A549 treated with Hydrocortisone at 1 μM for 4 hours (cell line): ENCODE measurements at places on chromosomes 1 and 21. TPM values are rescaled to one million over a fixed set of nuclear protein-coding genes. Genes with fewer than 3 reads are reported as not detected.

SLAMF9 gene
- total RNA-seq = 0.22 to 0.68 TPM (median 0.56 TPM) in 5 replicates

CRYAA gene
- total RNA-seq = not detected in 5 replicates

MPZ gene
- total RNA-seq = 0.13 to 0.27 TPM (median 0.21 TPM) in 4 of 5 replicates, not detected in the other

SEMA6C gene
- total RNA-seq = 1.3 to 2.2 TPM (median 1.6 TPM) in 5 replicates

CAMK1G gene
- total RNA-seq = 0.25 to 0.38 TPM (median 0.28 TPM) in 5 replicates

GUCA2B gene
- 0.20 to 0.32 TPM (median 0.23 TPM) in 3 of 5 replicates, not detected in the others for total RNA-seq

MSH4 gene
- total RNA-seq = 0.03 to 0.05 TPM in 2 of 5 replicates, not detected in the others

COL16A1 gene
- total RNA-seq = 2.8 to 4.5 TPM (median 3.8 TPM) in 5 replicates

TRIM67 gene
- total RNA-seq = 0.13 to 0.30 TPM (median 0.16 TPM) in 5 replicates

DDAH1 gene
- 6.4 to 8.7 TPM (median 7.6 TPM) in 5 replicates for total RNA-seq

CBR3 gene
- 8.4 to 12.4 TPM (median 11.1 TPM) in 5 replicates for total RNA-seq

LIN28A gene
- total RNA-seq = not detected in 5 replicates

PLA2G5 gene
- total RNA-seq = not detected in 5 replicates

TSPAN2 gene
- total RNA-seq = 0.79 to 1.9 TPM (median 1.1 TPM) in 5 replicates

PIP5K1A gene
- 49.5 to 70.6 TPM (median 50.8 TPM) in 5 replicates for total RNA-seq

ATP1A2 gene
- total RNA-seq = 0.06 to 0.20 TPM (median 0.09 TPM) in 5 replicates

SLC9C2 gene
- total RNA-seq = not detected in 5 replicates

ZBTB8A gene
- total RNA-seq = 3.8 to 5.0 TPM (median 4.1 TPM) in 5 replicates

C1orf105 gene
- not detected in 5 replicates for total RNA-seq

CADM3 gene
- 0.02 to 0.15 TPM (median 0.08 TPM) in 5 replicates for total RNA-seq

INSRR gene
- total RNA-seq = not detected in 5 replicates

DDR2 gene
- total RNA-seq = 0.17 to 0.51 TPM (median 0.46 TPM) in 5 replicates

ENAH gene
- total RNA-seq = 59.0 to 101 TPM (median 73.6 TPM) in 5 replicates

RHD gene
- not detected in 5 replicates for total RNA-seq

FMO3 gene
- total RNA-seq = not detected in 5 replicates

PRAMEF11 gene
- not detected in 5 replicates for total RNA-seq

GPR61 gene
- total RNA-seq = not detected in 5 replicates

LEFTY2 gene
- 0.05 to 0.21 TPM (median 0.13 TPM) in 4 of 5 replicates, not detected in the other for total RNA-seq

RAB13 gene
- total RNA-seq = 126 to 154 TPM (median 129 TPM) in 5 replicates

PLEKHG5 gene
- total RNA-seq = 2.5 to 4.3 TPM (median 3.5 TPM) in 5 replicates

CD5L gene
- not detected in 5 replicates for total RNA-seq

L1TD1 gene
- total RNA-seq = not detected in 5 replicates

NPR1 gene
- total RNA-seq = 1.6 to 2.5 TPM (median 1.9 TPM) in 5 replicates

LDLRAD1 gene
- not detected in 5 replicates for total RNA-seq

PRSS38 gene
- not detected in 5 replicates for total RNA-seq

SPTA1 gene
- not detected in 5 replicates for total RNA-seq
